Putamen (tissue), 1 donor: ENCODE measurements at places on chromosomes 7 and 10.
A peak's percentile ranks its signal among the peaks of the same experiment; 100 is the strongest.

DNA sequence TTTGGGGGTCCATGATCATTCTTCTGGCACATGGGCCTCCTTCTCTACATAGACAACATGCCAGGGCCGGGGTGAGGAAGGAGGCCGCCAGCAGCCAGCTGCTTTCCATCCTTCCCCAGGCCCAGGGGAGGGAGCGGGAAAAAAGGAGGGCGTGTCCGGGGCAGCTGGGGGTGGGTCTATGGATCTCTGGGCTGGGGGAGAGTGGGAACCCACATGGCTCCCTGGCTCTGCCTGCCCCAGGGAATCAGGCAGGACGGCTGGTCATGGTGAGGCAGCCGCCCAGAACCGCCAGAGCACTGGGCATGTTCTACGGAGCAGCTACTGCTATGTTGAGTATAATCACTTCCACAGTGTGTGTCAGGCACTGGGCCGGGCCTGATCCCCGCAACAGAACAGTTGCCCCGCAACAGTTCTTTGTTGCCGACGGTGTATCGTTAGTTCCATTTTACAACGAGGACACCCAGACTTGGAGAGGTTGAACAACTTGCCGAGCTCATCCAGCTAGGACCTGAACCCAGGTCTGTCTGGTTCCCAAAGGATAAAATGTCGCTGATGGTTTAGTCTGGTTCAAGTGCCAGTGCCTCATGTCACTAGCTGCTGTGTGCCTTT lies 6.4 kb upstream of the IRF5 start:
- no peak for DNase-seq

DNA sequence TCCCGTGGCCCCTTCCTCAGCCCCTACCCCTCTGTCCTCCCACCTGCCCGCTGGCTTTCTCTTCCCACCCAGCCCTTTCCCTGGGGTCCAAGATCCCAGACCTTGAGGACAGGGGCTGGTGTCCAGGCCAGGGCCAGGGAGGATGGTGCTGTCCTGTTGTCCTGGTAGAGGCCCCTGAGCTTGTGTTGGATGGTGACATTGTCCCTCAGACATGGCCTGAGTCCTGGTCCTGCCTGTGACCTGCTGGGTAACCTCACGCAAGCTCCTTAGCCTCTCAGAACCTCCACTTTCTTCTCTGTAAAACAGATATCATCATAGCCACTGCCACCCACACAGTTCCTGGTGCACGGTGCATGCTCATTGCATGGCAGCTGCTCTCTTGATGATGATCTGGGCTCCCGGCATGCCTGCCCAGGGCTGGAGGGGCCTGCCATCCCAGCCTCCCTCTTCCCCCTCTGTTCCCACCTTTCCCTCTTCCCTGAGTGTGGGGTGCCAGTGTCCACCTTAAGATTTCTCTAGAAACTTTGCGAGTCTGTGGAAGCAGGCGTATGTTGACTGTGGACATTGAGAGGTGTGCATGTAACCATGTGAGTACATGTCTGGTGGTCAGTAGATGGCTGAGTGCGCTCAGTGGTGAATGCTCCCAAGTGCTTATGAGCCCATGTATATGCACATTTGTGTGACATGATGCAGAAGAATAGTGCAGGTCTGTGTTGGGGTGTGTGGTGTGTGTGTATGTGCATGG lies 60.4 kb downstream of the NEURL1 start:
- no peak for DNase-seq

DNA sequence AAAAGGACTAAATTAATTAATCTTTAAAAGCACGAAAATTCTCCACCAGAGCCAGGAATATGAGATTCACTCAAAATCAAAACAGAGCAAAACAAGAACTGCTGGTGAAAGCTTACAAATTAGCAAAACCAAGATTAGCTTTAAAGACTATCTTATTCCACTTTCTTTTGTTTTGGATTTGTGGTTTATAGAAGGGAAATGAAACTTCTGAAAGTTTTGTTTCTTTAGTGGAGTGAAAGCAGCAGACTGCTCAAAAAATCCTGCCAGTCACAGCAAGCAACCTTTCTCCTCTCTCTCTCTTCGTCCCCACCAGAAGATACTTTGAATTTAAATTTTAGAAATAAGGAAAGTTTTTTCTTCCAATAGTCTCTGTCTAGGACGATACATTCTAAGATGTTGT lies 7.8 kb downstream of the ACTA2 start:
- no peak for DNase-seq

DNA sequence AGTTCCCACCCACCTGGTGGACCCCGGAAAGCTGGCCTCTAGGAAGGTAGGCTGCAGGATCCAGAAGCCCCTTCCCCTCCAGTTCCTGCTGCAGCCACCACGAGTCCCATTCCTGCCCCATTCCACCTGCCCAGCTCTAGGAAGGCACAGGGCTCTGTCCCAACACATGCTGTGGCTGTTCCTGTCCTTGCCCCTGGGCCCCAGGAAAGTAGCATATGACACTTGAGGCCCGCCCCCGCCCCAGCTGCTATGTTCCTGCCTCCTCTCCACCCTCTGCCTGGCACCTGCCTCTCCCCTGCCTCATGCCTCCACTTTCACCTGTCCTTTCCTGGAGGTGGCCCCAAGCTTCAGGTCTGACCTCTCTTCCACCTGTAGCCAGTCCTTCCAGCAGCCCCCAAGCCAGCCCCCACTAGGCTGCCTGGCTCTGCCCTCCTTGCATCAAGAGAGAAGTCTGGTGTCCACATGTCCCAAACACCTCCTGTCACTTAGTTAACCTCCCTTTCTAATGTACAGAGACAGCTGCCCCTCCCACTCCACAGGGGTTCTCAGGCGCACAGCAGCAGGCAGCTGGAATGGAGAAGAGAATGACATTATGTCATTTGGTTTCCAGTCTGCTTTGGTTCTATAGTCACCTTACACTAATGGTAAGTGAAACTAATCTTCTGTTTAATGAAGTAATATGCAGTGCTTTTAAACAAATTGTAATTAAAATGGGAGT lies 22.7 kb downstream of the YKT6 start:
- no peak for DNase-seq

DNA sequence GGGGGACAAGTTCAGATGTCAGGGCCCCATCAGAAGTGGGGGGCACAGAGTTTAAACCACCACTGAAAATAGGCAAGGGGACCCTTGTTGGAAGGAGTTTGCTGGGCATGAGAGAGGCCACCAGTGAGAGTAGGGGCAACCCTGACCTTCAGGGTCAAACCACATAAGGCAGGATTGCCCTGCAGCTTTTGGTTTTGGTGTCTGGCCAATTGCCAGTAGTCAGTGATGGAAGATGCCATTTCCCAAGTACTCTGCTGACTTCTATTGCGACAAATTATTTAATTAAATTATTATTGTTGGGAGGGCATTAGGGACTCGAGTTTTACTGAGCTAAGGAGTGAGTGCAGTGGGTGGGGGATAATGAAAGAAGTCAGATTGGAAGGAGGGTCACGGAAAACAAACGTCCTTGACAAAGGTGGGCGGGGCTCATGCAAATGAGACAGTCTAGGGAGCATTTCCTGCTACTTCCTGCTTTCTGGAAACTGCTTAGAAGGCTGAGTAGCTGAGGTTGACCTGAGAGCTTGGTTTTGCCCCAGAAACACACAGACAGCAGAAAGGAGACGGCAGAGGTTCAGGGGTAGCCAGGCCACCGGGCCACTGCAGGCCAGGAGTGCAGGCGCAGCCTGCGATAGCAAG lies 74.2 kb upstream of the ANLN start:
- DNase-seq, result no peak

- DNase-seq, result no peak
These were observed 48.0 kb upstream of the SP8 start for GRCh38 chr7:20834656-20835055.

GRCh38 chr7:151679071-151679708 lies 159.5 kb upstream of the RHEB start:
- no peak for DNase-seq

GRCh38 chr7:7351832-7352231 lies 169.5 kb downstream of the C1GALT1 start:
- no peak for DNase-seq

- DNase-seq, result no peak
These were observed 105.3 kb downstream of the PLXDC2 start for GRCh38 chr10:19921300-19922140.

DNA sequence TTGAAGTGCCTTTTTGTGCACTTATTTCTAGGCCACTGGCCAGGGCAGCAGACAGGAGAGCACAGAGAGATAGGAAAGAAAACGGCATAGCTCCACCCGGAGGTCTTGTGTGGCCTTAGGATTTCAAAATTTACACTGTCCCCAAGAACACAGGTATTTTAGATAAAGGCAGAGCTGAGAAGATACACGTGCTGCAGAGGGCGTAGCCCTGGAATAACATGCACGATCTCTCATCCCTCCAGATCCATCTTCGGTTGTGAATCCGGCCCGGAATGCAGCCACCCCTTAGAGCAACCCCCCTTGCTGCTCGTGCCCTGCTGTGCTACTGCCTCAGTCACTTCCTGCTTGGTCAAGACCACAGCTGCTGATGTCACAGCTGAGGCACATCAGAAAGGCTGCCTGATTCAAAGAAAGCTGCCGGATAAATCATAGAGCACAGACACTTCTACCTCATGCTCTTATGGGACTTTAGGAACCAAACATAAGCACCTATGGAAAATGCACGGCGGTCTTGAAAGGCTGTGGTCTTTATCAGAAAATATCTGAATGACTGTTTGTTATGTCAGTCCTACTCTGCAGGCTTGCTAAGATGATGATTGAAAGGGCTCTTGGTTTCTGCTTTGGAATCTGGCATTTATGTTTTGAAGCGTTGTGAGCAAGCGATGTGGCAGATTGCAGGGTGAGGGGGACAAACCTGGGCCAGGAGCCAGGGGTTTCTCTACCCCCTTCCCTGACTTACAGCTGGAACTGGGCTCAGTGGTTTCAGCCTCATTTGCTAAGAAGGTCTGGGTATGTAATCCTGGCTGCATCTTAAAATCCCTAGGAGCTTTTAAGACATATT lies 152.0 kb downstream of the SVIL start:
- DNase-seq, result no peak

DNA sequence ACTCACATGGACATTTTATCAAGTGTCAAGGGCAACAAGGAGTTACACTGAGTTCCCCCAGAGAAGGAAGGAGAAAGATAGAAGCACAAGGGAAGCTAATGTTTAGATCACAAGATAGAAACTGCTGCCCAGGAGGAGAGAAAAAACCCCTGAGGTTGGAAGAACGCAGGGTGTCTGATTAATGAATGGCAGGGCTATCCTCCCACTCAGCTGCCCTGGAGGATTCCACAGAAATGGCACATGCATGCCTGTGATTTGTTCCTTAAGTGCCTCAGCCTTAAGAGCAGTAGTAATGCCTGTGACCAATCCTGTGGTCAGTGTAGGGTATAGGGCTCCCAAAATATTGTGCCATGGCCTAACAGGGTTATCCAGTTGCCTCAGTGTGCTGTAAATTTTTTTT lies 20.2 kb downstream of the DNAJB9 start:
- no peak for DNase-seq

- DNase-seq, result no peak
These were observed 41.1 kb downstream of the INSIG1 start for GRCh38 chr7:155338632-155339320.

GRCh38 chr10:71458387-71458786 lies 61.7 kb downstream of the CDH23 start:
- no peak for DNase-seq

DNA sequence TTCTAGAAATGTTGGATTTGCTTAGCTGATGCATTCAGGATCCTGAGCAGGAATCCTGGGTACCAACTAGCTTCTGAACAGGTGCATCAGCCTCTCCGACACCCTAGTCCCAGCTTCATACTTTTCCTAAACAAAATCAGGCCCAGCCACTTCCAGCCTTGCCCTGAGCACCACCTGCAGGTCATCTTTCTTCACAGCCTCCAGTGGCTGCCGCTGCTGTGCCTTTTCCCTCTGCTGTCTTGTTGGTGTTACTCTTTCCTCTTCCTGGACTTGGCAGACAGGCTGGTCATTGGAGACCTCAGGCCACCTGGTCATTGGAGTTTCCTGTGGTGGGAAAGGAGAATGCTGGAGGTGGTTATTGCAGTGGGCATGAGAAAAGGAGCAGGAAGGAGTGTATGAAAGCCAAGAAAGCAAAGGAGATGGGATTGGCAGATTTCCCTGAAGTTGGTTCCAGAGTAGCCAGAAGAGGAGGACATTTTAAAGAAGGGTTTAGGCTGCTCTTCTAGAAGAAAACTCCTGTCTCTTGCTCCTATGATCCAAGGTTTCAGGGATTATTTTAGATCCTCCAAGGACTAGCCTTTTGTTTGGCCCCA lies 48.2 kb upstream of the NFKB2 start:
- no peak for DNase-seq

GRCh38 chr7:117889611-117890010 lies 16.4 kb upstream of the CTTNBP2 start:
- DNase-seq, result no peak

DNA sequence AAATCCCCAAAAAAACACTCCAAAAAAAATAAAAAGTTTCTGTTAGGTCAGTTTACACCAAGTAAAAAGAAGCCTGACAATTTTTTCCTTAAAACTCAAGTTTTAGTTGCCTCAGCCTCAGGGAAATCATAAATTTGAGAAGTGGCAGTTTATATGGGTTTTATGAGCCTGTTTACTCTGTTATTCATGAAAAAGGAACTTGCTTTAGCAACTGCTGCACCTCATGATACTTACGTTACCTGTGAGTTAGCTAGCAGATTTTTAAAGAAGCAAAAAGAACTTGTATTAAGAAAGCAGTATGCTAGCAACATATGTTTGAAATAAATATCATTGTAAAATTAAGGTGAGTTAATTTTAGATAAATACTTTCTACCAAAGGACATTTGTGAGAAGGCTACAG lies 1264.5 kb upstream of the PHF14 start:
- DNase-seq, result no peak

GRCh38 chr10:64112701-64113355 lies 591.6 kb downstream of the REEP3 start:
- DNase-seq, result no peak

- DNase-seq, result peak; percentile 88
These were observed 51.9 kb downstream of the DENND11 start for GRCh38 chr7:141649865-141650634.

DNA sequence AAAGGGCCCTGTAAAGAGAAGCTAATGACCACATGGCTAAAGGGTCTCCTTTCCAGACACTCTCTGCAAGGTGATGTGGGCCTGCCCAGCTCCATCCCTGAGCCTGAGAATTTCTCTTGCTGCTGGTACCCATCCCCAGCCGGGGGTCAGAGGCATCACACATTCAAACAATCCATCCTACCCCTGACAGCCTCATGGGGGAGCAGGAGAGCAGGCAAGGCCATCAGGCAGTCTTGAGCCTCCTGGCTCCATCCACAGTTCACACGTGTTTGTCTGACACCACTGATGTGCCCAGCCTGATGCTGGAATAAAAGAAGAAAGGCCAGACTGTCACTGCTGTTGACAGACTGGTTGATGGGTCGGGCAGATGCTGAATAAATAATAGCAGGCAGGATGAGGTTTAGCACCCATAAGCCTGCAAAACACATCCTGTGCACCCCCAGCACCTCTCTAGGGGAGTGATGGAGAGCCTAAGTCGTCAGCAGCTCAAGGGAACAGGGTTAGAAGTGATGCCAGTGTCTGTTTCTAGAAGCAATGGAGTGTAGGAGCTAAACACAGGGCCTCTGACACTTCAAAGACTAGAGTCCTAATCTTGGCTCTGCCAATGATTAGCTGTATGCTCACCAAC lies 43.5 kb downstream of the TLL2 start:
- peak; percentile 62 for DNase-seq

- no peak for DNase-seq
These were observed 50.4 kb downstream of the TSPAN15 start for GRCh38 chr10:69501657-69502056.

GRCh38 chr7:132458729-132459128 lies 117.5 kb downstream of the PLXNA4 start:
- DNase-seq, result no peak
